ENCODE measurements at places on chromosomes 7 and 10.

- DNase-seq, result no peak
Measured at GRCh38 chr7:106029451-106029850, 66.4 kb downstream of the CDHR3 start.

DNA sequence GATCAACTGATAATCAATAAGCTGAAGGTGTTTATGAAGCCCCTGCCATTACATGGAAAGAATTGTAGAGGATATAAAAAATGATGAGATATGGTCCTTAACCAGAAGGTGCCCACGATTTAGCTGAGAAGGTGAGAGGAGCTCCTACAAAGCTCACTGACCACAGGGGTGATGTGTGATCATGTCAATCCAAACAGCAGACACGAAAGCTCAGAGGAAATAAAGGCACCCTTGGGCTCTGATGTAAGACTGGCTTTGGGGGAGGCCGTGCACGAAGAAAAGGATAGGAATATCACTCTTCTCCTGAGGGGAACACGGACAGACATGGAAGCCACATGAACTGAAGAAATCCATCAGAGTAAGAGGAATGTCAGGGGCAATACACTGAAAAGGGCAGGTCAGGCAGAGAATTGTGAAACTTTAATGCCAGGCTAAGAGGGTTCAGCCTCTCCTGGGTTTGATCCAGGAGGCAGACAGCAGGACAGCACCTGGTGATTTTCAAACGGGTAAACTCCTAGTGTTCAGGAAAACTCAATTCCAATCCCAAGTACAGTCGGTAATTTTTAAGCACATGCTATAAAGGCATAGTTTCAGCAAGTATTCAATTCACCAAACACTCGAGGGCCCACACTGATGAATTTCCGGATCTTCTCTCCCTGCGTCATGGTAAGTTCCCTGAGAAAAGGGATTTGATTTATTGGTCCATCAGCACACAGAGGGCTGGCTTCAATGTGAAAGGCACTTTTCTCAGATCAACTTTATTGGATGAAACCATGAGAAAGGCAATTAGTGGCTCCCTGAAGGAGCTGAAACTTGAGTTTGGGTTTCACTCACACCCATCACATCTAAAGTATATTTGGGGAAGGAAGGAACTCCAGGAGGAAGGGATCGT is 163.8 kb downstream of the PRPF18 start:
- no peak for DNase-seq

GRCh38 chr10:79292026-79292766 is 55.1 kb upstream of the PPIF start:
- no peak for DNase-seq

DNA sequence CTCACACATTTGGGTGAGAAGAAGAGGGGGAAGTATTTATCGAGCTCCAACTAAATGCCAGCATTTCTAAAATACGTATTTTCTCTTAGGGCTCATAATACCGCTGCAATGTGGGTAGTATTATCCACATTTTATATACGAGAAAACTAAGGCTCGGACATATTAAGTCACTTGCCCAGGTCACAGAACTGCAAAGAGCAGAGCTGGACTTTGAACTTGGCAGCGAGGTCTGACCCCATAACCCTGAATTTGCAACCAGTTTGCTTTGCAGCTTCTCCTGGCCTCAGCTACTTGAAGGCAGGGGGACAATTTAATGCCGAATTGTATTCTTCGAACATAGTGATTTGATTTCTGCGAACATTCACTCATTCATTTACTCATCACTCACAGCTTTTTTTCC is 7.2 kb downstream of the ABLIM1 start:
- no peak for DNase-seq

DNA sequence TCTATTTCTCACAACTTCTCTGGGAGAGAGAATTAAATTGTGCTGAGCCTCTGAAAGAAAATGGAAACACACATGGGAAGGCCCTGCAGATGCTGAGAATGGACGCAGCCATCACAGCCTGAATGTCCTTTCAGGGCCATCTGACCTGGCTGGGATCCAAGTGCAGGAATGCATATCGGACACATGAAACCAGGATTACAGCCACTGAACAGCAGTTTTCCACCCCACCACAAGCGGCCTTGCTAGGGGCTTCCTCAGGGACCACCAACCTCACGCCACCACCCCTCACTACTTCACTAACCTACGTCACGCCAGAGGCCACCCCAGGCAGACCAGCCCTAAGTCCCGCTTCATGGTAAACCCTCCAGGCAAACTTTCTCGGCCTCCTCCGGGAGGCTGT is 103.3 kb downstream of the DIP2C start:
- DNase-seq, result no peak

DNA sequence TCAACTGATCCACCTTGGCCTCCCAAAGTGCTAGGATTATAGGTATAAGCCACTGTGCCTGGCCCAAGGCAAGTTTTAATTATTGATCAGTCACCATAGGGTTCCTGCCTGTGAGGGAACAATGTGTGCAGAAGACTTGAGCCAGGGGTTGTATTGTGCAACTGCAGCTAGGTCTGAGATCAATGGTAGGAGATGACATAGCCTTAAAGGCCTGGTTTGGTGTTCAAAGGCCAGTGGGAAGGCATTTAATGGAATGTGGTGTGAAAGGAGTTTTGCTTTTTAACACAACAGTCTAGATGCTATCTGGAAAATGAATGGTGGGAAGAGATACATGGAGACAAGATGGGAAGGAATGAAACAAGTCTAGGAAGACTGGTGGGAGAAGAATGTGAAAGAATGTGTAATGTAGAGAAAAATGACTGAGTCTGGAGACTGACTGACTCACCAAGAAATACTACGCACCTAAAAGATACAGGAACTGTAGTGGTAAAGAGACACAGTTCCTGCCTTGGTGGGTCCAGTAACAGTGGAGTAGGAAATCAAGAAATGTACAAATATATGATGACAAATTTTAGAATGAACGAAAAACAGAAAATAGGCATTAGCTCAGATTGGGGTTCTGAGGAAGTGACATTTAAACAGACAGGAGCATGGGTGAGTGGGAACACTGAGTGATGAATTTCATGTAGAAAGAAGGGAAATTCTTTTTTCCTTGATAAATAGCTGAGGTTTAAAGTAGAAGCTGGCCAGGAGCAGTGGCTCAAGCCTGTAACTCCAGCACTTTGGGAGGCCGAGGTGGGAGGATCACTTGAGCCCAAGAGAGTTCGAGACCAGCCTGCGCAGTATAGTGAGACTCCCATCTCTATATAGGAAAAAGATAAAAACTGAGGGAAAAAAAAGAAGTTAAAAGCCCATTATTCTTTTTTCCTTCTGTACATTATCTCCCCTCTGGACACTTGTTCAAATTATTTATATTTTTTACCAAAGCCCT is 9.4 kb downstream of the HNRNPF start:
- DNase-seq, result no peak

GRCh38 chr10:14241196-14241595 is 89.5 kb downstream of the FRMD4A start:
- no peak for DNase-seq

DNA sequence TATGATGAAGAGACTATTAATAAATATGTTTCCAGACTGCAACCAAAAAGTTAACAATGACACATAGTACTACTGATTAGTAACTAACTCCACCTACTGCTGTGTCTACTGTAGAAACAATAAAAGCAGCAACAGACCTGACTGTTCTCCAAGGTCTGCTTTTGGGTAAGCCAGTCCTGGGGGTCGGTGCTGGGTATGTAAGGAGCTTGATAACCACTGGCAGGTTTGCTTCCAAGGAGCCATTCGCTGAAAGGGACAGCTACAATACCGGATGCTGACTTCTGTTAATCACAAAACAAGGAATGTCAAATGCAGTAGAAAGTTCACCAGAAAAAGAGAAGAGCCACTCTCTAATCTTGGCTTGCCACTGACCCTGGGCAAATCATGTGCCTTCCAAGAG is 17.7 kb downstream of the NCOA4 start:
- no peak for DNase-seq

- no peak for DNase-seq
Measured at GRCh38 chr10:28924717-28925116, 247.4 kb downstream of the BAMBI start.

DNA sequence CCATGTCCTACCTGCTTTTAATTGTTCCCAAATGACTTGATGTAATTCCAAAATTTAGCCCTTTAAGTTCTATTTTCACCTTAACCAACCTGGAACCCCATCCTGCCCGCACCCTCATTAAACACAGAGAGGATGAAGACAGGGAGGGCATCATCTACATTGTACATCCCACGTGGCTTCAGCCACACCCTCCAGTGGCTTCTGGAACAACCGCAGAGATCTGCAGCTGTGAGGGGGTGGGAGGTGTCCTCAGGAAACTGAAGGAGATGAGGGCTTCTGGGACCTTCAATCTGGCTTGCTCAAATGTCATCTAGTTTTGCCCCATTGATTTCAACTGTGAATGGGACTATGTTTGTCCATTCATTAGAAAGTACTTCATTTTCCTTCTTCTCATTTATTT is 39.0 kb downstream of the AKR1B1 start:
- DNase-seq, result no peak

DNA sequence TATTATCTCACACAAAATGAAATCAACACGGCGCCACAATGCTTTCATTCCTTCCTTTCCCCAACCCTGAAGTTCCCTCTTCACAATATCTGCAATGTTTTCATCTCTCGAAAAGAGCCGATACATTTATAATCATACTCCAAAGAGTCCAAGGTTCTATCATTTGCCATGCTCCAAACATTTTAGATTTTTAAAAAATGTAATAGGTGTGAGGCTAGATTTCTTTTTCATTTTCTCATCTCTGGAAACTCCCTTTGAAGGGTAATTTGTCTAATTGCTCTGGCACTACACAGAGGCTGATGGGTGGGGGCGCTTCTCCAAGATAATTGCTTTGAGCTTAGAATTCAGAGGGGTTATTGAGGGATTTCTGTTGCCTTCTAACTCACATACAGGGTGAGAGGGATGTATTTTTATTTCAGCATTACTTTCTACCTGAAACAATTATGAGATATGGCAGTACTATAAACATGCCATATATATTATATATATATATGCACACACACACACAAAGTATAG is 4.9 kb downstream of the DLX5 start:
- DNase-seq, result no peak

DNA sequence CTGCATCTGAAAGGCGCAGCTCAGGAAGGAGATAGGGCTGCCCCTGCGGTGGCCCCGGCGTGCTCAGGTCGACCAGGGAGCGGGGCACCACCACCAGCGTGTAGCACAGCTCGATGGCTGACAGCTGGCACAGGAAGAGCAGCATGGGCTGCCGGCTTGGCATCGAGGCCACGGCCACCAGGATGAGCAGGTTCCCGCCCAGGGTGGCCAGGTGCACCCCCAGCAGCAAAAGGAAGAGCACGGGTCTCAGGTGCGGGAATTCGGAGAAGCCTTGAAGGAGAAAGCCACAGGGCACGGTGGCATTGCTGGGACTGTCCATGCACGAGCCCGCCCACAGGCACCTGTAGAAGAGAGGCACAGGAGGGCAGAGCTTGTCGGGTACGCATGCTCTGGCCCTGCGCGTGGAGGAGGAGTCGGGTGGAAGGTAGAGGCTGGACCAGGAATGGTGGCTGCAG is 33.9 kb downstream of the TAS2R41 start:
- no peak for DNase-seq

GRCh38 chr10:4215485-4215884 is 430.5 kb upstream of the KLF6 start:
- DNase-seq, result no peak

Data from activated CD4-positive, alpha-beta T cell treated with anti-CD3 and anti-CD28 coated beads, Interleukin-2, amount 50 U/mL, for 1 hour (primary cell).